ENCODE measurements at places on chromosomes 12 and 14.

GRCh38 chr12:121033625-121034349, 5.3 kb downstream of the OASL start:
- no peak for DNase-seq

DNA sequence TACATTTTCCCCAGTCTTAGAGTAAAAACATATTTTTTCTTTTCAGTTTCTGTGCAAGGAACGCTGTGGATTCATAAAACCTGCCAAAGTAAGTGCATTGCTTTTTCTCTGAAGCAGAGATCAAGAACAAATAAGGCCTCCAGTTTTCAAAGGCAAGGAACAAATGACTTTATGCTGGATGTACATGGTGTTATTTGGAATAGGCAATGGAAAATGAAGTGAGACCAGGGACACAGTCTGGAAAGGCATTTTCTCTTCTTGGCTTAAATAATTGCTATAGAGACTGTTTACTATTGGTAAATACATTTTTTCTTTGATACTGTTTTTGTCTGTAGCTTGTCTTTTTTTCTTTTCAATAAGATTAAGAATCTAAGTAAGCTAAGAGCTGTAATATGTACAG, 725.9 kb upstream of the MDGA2 start:
- DNase-seq = no peak

DNA sequence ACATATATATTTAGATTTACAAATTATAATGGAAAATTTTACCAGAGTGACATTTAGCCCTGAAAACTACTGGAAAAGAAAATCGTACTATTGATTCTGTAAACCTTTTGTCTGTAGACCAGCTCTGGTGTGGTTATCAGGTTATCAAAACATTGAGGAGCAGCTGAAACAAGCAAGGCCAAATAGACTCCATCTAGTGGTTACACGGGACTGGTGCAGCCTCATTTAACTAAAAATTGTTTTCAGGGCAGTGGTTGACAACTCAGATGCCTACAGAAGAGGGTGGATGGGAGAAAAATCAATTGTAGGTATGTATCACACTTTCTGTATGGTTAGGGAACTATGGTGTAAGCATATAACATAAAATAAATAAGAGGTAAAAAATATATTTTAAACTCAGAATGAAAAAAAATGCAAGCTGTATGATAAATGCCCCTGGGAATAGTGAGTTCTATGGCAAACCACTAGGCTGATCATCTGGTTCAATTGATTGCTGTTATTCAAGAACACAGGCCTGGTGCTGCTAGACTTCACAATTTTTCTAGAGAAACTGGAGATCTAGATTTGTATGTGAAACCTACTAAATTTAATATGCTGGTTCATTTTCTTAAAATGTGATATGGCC, 51.2 kb downstream of the ACSS3 start:
- DNase-seq = no peak

DNA sequence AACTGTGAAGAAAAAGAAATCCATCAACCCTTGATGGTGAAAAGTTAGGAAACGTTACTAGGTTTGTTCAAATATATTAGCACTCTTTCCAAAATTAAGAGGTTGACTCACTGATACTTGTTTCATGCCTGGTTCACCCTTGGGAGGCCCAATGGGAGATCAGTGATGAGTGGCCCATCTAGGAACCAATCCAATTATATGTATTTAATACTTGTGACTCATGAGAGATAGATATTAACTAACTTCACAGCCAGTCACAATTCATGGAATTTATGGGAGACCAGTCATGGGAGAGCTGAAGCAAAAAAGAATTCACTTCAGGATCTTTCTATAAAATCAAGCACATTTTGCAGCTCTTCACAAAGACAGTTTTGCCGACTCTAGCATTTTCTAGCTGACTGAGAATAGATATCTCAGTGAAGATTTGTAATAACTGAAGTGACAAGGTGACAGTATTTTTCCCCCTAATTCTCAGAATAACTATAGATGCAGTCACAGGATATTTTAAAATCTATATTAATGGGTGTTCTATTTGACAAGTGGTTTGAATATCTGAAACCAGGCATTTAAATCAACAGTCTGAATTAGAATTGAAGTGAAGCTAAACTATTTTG, 230.2 kb downstream of the EPS8 start:
- DNase-seq = no peak

DNA sequence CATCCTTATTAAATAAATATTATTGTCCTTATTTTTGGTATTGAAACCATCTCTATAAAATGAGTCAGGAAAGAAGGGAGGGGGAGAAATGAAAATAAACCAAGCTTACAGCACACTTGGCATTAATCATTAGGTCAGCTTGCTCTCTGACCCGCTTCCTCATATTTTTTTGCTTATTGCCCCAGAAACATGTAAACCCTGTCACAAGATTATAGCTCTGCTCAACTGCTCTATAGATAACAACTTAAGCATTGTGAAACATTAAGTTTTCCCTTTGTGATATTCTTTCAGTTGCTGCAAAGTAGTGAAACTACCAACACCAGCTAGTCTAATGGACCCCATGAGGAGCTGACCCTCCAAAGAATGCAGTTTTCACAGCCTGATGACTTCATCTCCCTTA, 819.5 kb downstream of the SLC16A7 start:
- DNase-seq = no peak

GRCh38 chr12:34033628-34034296, 11.5 kb downstream of the ALG10 start:
- DNase-seq = no peak

- DNase-seq = no peak
These were observed 60.4 kb downstream of the SLC15A4 start for GRCh38 chr12:128763395-128763794.

DNA sequence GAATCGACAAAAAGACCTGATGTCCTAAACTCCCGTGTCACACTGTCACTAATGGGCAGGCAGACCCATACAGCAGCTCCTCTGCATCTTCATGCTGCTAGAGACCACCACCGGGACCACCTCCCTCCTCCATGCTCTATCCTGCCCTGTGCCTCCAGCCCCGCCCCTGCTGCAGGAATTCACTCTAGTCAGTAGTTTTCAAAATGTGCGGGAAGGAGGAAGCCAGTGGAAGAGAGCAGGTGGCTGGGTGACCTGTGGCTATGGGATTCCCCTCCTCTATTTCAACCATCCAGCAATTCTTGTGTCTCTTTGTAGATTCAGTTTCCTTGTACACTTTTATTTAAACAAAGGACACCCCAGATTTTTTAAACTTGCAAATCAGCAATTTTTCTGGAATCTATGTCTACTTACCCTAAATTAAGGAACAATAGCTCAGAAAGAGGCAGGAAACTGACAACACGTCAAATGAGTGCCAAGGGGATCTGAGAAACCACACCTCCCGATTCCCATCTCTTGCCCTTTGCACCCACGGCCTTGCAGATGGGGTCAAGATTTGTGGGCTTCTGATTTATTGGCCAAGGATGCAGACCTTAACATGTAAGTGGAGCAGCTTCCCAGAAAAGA, 20.4 kb upstream of the MAP1LC3B2 start:
- DNase-seq = no peak

GRCh38 chr14:51652168-51653078, 713 bp downstream of the FRMD6 start:
- peak; percentile 40 for DNase-seq

DNA sequence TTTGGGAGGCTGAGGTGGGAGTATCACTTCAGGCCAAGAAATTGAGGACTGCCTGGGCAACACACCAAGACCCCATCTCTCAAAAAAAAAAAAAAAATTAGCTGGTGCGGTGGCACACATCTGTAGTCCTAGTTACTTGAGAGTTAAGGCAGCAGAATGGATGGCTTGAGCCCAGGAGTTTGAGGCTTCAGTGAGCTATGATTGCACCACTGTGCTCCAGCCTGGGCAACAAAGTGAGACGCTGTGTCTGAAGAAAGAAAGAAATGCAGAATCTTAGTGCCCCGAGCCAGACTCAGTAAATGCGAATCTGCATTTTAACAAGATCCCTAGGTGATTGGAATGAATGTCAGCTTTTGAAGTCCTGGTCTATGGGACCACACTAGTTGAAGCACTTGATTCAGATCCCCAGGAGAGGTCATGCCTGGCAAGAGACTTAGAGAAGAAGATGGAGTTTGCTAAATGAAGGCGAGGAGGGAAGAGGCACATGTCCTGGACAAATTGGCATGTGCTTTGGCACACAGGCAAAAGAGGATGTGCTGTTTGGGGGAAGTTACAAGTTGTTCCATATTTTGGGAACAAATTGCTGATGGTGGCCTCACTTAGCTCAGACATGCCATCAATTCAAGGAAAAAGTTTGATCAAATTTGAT, 56.6 kb downstream of the DRAM1 start:
- no peak for DNase-seq

DNA sequence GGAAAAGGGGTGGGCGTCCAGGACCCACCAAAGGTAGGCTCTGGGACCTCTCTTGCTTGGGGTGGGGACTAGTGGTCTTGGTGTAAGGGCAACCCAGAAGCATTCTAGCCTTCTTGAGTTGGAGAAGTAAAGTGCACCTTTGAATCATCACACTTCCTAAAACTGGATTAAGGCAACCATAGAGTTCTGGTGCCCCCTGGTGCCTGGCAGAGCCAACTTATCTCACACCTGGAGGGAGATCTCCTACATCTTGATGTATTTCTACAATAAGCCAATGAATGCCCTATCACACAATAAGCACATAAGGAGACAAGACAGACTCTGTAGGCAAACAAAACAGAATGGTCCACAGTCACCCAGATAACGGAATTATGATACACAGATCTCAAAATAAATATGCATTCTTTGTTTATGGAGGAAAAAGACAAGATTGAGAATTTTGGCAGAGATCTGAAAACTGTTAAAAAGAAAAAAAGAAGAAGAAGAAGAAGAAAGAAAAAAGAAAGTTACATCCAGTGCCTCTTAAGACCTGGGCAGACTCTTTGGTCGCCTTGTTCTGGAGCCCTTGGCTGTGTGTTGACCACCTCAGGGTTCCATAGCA, 95.9 kb upstream of the PPP2R5C start:
- no peak for DNase-seq

GRCh38 chr12:120134307-120134980, 17.9 kb upstream of the RAB35 start:
- DNase-seq = no peak

- no peak for DNase-seq
These were observed 110.1 kb upstream of the TMEM132D start for GRCh38 chr12:130013771-130014484.

GRCh38 chr12:22321638-22322037, 12.9 kb downstream of the ST8SIA1 start:
- DNase-seq = no peak

- no peak for DNase-seq
These were observed 157.0 kb downstream of the MYRFL start for GRCh38 chr12:69981881-69982475.

DNA sequence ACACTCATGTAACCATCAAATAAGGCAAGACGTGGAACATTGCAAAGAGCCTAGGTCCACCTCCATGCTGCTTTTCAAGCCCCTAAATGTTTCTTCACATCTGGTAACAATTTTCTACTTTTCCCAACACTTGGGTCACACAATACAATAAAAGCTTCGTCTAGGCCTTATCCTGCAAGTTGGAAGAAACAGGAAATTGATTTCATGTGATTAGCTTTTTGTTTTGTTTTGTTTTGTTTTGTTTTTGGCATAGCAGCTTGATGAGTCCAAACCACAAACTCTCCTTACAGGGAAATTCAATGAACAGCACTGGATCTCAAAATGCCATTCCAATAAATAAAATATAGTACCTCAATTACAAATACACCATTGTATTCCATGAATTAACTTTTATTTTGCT, 19.3 kb downstream of the TAS2R50 start:
- DNase-seq = no peak

GRCh38 chr12:91384806-91385205, 202.2 kb upstream of the DCN start:
- DNase-seq = no peak

DNA sequence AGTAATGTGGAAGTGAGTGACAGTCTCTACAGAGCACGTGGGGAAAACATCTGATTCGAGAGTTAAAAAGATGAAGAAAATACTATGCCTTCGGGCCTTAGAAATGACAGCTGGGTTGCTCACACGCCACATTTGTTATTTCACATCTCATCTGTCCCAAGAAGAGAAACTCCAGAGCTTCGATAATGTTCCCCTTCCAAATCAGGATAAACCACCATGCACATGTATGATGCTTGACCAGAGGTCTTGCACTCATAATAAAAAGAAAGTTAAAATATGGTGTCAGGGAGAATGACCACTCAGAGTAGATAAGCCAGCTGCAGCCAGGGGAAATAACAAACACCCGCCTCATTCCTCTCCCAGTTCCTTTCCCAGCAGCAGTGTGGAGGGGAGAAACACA, 34.6 kb downstream of the NIN start:
- no peak for DNase-seq

DNA sequence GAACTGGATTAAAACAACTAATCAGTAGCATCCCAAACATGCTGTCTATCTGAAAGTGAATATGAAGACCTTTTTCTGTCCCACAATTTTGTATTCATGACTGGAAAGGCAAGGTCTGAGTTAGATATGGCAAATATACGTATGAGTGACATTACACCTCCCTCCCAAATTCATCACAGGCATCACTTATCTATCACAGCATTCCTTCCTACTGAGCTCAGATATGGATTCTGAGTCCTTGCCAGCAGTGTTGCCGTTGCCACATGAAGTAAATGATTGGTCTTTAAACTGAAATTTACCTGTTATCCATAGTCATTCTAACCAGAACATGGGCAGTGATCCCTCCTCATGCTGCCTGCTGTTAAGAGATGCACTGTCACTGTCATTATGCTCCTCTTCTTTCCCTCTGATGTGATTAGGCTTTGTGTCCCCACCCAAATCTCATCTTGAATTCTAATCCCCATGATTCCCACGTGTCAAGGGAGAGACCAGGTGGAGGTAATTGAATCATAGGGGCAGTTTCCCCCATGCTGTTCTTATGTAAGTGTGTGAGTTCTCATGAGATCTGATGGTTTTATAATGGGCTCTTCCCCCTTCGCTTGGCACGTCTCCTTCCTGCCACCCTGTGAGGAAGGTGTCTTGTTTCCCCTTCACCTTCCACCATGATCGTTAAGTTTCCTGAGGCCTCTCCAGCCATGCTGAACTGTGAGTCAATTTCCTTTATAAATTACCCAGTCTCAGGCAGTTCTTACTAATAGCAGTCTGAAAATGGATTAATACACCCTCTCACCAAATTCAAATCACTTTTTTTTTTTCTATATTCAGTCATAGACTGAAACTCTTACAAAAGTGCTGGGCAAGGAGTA, 288.4 kb downstream of the NUAK1 start:
- no peak for DNase-seq

GRCh38 chr12:41277100-41277945, 89.2 kb downstream of the PDZRN4 start:
- DNase-seq = no peak

DNA sequence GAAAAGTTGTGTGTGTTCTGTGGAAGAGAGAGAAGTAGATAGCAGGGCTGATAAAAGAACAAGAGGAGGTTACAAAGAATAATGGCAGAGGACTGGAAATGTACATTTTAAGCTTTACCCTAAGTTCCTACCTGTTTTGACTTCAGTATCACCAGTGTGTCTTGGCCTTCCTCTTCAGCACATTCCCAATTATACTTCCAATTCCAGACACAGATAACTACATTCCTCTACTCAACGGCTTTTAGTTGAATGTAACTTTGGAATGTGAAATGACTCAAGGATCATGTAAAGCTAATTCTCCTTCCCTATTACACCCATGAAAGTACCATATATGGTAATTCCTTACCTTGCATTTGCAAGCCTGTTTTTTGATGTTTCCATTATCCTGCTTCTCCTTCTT, 5.0 kb downstream of the MGST1 start:
- no peak for DNase-seq

GRCh38 chr12:90909069-90909770, 45.8 kb downstream of the CCER1 start:
- no peak for DNase-seq

GRCh38 chr14:77123381-77124325, 17.9 kb downstream of the ZDHHC22 start:
- no peak for DNase-seq

GRCh38 chr14:39320318-39320717, 86.6 kb downstream of the MIA2 start:
- DNase-seq = no peak
